Activated CD8-positive, alpha-beta memory T cell treated with anti-CD3 and anti-CD28 coated beads for 1 hour (primary cell): ENCODE measurements at places on chromosomes 7 and 10.

GRCh38 chr10:17951868-17952371, at the start of gene SLC39A12:
Gene SLC39A12, plus strand, starts transcription at chr10:17951918. Its CDS starts 1,359 bp downstream, at chr10:17953277.
- DNase-seq = no peak

DNA sequence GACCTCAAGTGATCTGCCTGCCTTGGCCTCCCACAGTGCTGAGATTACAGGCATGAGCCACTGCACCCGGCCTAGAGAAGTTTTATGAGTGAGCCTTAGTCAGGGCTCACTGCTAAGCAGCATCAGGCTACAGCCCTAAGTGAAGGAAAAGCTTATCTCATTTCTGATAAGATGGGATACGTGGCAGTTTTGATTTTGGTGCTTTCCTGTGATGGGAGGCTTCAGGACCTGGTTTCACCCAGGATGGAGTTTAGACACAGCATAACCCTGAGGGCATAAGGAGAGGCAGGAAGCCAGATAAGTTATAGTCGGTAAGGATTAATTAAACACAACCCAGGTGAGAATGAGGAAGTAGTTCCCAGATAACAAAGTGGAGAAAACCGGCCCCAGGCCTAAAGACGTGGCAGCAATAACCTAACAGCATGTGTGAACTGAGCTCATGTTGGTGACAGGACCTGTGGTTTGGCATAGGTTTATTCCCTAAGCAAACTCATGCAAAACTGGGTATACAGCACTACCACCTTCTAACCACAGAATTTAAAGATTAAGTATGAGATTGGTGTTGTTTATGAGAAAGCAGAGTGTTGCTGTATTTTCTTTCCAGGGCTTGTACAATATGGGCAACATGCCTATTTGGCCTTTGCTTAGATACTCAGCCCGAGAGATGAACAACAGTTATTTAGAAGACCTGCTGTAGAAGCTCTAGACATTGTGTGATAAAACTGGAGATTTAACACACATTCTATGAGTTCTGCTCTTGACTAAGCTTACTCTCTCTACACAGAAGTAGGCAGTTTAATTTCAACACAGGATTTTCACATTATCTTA, 119.4 kb downstream of the COL28A1 start:
- no peak for DNase-seq

GRCh38 chr10:47076949-47077361, 165.7 kb downstream of the PTPN20 start:
- DNase-seq = no peak

DNA sequence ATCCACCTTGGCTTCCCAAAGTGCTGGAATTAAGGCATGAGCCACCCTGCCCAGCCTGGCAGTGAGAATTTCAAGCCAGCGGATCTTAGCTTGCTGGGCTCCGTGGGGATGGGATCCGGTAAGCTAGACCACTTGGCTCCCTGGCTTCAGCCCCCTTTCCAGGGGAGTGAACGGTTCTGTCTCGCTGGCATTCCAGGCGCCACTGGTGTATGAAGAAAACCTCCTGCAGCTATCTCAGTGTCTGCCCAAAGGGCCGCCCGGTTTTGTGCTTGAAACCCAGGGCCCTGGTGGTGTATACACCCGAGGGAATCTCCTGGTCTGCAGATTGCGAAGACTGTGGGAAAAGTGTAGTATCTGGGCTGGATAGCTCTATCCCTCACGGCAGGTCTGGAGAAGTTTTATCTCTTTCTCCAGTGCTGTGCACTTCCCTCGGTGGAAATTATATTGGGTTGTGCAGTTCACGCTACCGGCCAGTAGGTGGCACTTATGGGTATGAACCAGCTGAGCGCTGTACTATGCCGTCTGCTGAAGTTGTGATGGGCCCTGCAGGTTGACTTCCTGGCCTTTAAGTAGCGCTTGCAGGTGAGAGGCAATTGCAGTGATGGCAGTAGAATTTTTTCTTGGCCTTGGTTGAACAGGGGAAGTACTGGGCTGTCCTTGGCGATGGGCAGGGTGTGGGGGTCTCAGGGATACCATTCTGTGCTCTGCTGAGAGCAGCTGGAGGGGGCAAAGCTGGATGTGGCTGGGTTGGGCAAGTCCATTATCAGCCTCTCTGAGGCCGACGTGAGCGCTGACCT, 138.0 kb upstream of the MTPN start:
- peak; percentile 19 for DNase-seq

GRCh38 chr10:17003651-17004286, 125.8 kb downstream of the CUBN start:
- no peak for DNase-seq
